ENCODE measurements at places on chromosomes 6 and 20.

DNA sequence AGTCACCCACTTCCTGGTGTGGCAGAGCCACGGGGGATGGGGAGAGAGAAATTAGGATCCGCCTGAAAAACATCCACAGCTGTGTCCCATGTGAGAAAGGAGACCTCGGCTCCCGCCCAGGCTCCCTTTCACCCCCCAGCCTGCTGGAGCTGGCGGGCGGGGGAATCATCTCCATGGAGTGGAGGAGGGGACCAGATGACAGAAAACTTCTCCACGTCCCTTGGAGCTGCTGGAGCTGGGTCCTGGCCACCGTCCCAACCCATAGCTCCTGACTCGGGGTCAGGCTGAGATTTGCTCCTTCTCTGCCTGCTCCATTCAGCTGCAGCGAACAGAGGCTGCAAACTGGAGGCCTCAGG lies 113.8 kb downstream of the CEBPB start:
- no peak for DNase-seq

DNA sequence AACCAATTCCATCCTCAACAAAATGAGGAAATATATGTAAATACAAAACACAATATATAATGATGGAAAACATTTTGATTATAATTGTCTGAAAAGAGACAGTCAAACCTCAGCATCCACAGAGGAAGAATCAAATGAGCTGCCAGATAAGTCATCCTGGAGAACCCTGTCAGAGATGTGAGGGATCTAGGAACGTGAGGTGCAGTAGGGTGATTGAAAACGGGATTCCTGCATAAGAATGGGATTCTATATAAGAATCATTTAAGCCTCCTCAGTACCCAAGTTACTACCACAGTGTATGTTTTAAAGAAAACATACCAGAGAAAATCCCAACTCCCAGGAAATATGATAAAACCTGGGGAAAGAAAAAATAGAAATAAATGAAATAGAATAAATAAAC lies 690.5 kb downstream of the FRK start:
- no peak for DNase-seq

- no peak for DNase-seq
These were observed 21.0 kb upstream of the MYT1 start for GRCh38 chr20:64143018-64143801.

DNA sequence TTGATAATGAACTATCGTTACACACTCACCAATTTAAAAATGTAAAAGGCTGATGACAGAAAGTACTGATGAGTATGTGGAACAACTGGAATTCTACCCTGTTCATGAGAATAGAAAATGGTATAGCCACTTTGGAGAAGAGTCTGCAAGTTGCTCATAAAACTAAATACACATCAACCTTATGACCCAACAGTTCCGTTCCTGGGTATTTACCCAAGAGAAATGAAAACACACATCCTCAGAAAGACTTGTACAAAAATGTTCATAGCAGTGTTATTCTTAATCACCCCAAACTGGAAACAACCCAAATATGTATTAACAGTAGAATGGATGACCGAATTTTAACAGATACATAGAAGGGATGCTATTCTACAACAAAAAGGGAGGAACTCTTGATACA lies 145.7 kb upstream of the LRFN2 start:
- DNase-seq: no peak

- DNase-seq: no peak
These were observed 400.2 kb downstream of the KIF16B start for GRCh38 chr20:16173044-16173443.

GRCh38 chr20:63850689-63851547 lies 10.4 kb upstream of the ABHD16B start:
- DNase-seq: no peak

DNA sequence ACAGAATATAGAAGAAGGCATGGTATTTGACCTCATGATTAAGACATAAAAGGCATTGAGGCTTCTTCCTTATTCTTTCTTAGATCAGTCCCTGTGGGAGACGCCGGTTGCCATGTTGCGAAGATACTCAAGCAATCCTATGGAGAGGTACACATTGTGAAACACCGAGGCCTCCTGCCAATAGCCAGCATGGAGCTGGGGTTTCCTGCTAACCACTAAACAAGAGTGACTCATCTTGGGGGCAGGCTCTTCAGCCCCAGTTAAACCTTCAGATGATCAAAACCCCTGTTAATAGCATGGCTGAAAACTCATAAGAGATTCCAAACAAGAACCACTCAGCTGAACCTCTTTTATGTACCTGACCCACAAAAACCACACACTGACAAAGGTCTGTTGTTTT lies 478.8 kb downstream of the CD83 start:
- DNase-seq: peak; percentile 0

DNA sequence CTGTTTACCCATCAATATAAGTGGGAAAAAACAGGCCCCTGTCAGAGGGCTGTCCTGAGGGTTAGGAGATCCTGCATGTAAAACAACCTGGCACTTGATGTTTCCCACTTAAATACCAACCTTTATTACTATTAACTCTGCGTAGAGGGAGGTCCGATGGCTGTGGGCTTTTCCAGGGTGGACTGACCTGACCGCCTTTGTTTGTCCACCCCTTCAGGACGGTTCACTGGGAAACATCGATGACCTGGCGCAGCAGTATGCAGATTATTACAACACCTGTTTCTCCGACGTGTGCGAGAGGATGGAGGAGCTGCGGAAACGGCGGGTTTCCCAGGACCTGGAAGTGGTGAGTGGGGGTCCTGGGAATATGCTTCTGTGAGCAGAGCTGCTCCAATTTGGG lies 47.3 kb downstream of the SASH1 start:
- no peak for DNase-seq

DNA sequence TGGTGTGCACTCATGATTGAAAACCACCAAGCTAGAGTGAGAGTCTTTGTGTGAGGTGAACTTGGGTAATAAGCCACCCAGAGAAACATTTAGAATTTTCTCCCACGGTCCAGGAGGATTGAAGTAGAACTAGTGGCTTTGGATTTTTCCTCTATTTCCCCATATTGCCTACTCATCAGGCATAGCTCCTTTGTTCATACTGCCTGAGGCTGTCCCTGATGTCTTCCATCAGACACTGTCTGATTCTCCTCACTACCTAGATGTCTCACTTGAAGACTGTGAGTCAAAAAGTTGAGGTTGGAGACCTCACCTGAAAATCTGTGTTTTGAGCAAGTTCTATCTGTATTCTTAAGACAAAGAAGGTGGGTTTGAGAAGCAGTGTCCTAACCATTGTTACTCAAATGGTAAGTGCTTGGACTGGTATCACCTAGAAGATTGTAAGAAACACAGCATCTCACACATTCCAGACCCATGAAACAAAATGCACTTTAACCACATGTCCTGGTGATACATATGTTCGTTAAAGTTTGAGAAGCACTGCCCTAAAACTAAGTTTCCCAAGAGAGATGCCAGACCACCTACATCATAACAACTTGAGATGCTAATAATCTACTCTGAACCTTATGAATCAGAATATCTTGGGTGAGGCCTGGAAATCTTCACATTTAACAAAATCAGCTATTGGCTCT lies 523.4 kb upstream of the BTBD3 start:
- no peak for DNase-seq

GRCh38 chr6:7169296-7169721 lies 61.5 kb downstream of the RREB1 start:
- no peak for DNase-seq

- DNase-seq: no peak
These were observed 136.9 kb upstream of the SUPT3H start for GRCh38 chr6:45514454-45515230.

DNA sequence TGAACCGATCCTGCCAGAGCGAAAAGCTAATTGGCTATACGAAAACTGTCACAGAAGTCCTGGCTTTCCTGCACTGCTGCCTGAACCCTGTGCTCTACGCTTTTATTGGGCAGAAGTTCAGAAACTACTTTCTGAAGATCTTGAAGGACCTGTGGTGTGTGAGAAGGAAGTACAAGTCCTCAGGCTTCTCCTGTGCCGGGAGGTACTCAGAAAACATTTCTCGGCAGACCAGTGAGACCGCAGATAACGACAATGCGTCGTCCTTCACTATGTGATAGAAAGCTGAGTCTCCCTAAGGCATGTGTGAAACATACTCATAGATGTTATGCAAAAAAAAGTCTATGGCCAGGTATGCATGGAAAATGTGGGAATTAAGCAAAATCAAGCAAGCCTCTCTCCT lies 14.2 kb downstream of the CCR6 start:
- no peak for DNase-seq

- no peak for DNase-seq
These were observed 874.2 kb upstream of the GJE1 start for GRCh38 chr6:141258516-141258915.

DNA sequence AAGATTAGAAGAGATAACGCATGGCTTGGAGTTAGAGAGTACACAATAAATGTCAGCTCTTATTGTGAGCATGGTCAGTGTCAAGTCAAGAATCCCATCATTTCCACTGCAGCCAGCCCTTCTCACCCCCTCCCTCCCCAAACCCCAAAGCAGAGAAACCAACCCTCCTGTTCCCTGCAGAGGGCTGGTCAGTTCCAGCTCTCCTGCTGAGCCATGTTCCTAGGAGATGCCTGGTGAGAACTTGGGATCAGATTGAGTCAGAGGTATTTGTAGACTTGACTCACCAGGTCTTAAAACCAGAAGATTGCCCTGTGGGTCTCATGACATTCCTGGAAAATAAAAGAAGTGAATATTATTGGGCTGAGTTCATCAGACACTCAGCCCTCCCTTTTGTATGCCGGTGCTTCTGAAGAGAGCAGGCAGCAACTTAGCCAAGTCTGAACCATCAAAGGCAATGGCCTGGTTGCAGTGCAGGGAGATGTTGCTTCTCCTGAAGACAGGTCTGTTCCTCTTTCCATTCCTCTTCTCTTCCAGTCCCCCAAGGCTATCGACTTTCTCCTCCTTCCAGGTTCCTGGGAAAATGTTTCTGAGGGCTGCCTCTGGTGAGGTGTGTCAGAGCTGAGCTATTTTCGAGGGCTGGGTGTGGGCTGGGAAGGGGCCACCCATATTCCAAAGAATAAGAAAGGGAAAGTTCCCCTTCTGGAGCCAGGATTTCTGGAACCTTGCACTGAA lies 278.2 kb upstream of the SUPT3H start:
- no peak for DNase-seq

DNA sequence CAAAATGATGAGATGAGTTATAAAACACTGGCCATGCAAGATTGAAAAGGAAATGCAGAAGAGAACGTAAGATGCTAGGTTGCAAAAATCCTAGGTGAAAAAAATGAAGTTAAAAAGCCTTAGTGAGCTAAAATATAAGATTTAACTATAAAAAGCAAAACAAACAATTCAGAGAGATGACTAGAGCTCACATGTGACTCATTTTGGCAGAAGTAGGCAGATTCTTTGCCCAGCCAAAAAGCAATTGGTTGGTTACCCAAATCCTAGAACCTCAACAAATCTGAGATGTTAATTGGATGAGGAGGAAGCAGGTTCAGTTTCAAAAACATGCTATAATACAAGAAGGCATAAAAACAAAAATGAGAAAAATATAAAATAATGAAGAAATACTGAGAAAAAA lies 249.1 kb downstream of the OGFRL1 start:
- DNase-seq: no peak

DNA sequence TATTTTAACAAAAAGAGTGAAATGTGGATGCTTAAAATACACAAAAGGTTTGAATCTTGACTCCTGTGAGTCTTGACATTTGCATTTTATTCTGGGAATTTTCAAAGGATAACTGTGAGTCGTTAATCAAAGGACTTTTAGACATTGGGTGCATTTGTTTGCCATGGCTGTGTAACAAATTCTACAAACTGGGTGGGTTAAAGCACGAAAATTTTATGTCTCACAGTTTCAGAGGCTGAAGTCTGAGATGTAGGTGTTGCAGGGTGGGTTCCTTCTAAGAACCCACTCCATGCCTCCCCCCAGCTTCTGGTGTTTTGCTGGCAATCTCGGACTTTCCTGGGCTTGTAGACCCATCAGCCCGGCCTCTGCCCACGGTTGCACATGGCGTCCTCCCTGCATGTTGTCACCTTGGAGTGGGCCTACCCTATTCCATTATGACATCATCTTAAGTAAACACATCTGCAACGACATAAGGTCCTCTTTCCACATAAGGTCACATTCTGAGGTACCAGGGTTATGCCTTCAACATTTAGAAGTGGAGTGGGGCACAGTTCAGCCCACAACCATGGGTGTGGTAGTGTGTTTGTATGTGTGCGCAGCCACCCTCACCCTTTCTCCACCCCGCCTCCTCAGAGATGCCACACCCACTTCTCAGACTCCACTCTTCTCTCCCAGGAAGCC lies 113.1 kb downstream of the FOXA2 start:
- DNase-seq: no peak

- no peak for DNase-seq
These were observed 29.8 kb downstream of the DAAM2 start for GRCh38 chr6:39821742-39822532.

- DNase-seq: no peak
These were observed 510.8 kb upstream of the SYNCRIP start for GRCh38 chr6:86153521-86153920.

DNA sequence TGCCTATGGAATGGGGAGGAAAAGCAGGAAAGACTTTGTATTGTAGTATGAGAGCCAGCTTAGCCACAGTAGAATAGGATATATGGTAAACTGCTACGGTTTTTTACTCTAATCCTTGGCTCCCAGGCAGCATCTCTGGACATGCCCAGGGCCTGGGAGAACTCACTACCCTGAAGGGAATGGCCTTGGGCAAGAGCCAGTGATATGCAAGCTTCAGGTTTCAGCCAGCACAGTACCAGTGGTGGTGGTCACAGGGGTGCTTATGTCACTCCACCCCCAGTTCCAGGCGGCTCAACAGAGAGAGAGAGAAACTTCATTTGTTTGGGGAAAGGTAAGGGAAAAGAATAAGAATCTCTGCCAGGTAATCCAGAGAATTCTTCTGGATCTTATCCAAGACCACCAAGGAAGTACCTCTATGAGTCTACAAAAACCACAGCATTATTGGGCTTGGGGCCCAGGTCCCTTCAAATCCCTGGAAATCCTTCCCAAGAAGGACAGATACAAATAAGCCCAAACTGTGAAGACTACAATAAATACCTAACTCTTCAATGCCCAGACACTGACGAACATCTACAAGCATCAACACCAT lies 121.2 kb downstream of the THBS2 start:
- no peak for DNase-seq

GRCh38 chr20:36092398-36093024 lies 62.0 kb upstream of the EPB41L1 start:
- DNase-seq: no peak

Measured in CD4-positive, alpha-beta T cell treated with Interleukin-4 for 4 hours (primary cell).